ENCODE measurements at places on chromosomes 7 and 10.

GRCh38 chr7:100888291-100888987, 1.1 kb downstream of the UFSP1 start:
- DNase-seq: no peak

- no peak for DNase-seq
These were observed 63.7 kb upstream of the BAIAP2L1 start for GRCh38 chr7:98464558-98464940.

GRCh38 chr10:127991543-127992255, 84.8 kb downstream of the PTPRE start:
- no peak for DNase-seq

DNA sequence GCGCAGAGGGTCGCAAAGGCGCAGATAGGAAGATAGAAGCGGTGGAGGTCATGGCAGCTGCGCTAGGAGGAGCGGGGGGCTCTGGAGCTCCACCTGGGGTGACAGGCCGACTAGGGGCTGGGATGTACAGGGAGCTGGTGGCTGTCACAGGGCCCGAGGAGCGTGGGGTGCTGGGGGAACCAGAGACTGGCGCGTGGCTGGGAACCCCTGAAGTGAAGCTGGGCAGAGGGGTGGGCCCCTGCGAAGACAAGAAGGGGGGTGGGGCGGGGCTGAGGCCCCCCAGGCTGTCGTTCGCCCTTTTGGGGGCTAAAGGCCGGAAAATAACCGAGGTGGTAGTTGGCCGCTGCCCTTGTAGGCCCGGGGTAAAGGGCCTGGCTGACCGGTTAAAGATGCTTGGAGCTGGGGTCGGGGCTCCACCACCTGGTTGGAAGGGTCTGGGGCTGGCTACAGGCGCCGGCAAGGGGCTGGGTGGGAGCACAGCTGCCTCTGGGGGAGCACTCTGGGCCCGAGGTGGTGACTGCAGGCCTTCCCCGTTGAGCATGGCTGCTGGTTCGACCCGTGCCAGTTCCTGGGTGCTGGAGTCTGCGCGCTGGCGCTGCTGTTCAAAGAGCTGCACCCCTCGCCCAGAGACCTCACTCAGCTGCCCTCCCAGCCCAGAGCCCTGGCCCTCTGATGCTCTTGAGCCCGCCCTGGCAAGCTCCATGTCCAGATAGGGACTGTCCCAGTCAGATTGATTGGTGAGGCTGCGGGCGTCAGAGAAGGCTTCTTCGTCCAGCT, 6.8 kb upstream of the MYOZ1 start:
- no peak for DNase-seq

- DNase-seq: no peak
These were observed 38.6 kb downstream of the HACD1 start for GRCh38 chr10:17578603-17579002.

DNA sequence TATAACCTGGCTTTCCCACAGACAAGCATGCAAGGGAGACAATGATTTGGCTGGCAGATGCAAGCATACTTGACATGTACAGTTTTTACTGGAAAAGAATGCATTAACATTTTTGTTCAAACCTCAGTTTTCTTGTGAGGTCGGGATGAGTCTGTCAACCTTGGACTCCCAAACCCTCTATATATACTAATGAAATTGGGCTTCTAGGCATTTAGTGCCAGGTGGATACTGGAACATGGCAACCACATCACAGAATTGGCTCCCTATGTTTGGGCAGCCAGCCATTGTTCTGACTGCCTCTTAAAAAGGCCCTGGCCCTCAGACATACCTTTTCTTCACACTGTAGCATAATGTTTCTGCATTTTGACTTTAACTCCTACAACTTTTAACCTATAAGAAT, 39.1 kb downstream of the CDK6 start:
- no peak for DNase-seq

- no peak for DNase-seq
These were observed 148.4 kb upstream of the STEAP1 start for GRCh38 chr7:90005836-90006235.

DNA sequence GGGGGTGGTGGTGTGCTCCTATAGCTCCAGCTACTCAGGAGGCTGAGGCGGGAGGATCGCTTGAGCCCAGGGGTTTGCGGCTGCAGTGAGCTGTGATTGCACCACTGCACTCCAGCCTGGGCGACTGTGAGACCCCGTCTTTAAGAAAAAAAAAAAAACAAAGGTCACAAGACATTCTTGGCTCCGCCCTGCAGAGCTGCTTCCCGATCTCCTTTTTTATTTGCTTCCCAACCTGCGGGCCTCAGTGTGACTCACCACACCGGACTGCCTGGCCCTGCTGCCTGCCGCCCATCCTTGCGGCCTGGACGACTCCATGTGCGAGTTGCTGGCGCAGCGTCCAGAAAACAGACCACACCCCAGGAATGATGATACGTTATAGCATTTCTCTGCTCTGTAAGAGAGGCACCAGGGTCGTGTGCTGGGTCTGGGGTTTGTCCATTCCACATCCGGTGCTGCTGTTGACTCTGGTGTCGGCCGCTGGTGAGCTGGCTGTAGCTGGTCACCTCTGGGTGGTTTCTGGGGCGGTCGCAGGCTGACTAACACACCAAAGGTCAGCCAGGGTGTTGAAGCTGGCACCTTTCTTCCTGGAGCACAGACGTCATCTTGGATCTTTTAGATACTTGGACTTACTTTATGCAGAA, 123.6 kb downstream of the TCF7L2 start:
- DNase-seq: no peak

DNA sequence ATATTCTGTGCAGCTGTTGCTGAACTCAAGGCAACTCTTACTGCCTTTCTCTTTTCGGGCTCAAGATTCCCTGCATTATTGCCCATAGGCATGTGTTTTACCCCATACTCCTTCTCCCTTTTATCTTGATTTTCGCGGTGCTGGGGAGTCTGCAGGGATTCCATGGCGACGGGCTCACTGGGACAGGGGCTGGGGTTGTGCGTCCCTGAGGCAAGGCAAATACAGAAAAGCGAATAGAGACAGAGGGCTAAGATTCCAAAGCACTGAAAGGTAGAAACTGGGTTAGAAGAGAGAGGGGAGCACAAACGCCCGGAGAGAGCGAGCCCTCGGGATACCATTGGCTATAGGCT, 519 bp upstream of the RPP38 start:
- DNase-seq: no peak

GRCh38 chr7:131124867-131125266, 202.8 kb upstream of the MKLN1 start:
- no peak for DNase-seq

DNA sequence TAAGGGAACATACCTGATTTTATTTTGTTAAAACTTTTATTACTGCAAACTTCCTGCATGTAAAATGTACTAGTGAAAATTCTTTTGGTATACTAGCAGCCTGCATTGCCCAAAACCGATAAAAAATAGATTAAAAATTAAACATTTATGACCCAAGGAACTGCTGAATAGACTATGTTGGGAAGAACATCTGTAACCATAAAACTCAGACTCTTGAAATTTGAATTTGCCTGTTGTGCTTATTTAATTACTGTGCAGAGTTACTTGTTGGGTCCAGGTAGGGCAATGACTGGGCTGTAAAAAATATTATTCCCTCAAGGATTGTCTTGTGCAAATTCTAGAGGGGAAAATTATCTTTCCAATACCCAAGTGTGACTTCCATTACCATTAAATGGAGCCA, 193.5 kb upstream of the PITRM1 start:
- DNase-seq: no peak

- DNase-seq: no peak
These were observed 91.5 kb downstream of the GSDME start for GRCh38 chr7:24665564-24666294.

- no peak for DNase-seq
These were observed 14.4 kb upstream of the TNRC18 start for GRCh38 chr7:5437987-5438386.

GRCh38 chr7:135320268-135320667, 86.6 kb downstream of the STRA8 start:
- DNase-seq: no peak

DNA sequence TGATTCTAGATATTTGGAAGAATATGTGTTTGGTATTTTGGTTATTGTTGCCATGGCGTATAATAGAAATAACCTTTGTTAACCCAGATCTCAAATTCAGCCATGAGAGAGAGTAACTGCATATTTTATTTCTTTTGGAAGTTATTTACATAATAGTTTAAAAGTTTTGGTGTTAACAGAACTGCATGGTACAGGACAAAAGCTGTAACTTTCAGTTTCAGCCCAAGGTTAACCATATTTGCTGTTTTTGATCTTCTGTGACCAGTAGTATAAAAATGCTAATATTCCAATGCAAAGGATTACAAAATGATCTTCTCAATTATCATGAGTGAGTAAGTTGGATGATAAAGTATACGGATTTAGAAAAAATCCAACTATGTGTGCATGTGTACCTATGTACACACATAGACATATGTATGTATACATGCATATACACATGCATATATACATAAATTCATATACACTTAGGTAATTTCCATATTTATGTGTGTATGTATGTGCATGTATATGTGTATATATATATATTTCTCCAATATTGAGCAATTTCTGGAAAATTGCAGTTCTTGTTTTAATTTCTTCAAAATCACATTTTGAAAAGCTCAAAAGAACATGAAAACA, 38.0 kb upstream of the PIP4K2A start:
- no peak for DNase-seq

DNA sequence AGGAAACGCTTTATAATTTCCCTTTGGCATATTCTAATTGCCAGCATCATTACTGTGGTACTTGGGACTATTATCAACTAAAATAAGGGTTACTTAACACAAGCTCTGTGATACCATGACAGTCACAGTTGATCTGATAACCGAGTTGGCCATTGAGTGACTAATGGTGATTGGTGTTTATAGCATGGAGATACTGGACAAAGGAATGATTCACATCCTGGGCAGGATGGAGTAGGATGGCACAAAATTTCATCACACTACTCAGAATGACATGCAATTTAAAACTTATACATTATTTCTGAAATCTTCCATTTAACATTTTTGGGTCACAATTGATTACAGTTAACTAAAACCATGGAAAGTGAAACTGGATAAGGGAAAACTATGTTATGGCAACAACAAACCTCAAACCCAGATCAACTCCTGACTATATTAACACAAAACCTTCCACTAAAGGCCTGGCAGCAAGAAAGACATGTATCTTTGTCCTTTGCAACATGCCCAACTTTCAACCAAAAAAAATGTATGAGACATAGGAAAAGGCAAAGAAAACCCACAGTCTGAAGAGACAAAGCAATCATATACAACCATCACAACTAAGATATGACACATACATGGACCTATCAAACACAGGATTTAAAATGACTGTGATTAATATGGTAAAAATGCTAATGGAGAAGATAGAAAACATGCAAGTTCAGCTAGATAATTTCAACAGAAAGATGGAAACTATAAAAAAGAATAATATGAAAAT, 208.5 kb upstream of the NRP1 start:
- DNase-seq: no peak

GRCh38 chr7:82975811-82976468, 186.7 kb downstream of the PCLO start:
- no peak for DNase-seq

DNA sequence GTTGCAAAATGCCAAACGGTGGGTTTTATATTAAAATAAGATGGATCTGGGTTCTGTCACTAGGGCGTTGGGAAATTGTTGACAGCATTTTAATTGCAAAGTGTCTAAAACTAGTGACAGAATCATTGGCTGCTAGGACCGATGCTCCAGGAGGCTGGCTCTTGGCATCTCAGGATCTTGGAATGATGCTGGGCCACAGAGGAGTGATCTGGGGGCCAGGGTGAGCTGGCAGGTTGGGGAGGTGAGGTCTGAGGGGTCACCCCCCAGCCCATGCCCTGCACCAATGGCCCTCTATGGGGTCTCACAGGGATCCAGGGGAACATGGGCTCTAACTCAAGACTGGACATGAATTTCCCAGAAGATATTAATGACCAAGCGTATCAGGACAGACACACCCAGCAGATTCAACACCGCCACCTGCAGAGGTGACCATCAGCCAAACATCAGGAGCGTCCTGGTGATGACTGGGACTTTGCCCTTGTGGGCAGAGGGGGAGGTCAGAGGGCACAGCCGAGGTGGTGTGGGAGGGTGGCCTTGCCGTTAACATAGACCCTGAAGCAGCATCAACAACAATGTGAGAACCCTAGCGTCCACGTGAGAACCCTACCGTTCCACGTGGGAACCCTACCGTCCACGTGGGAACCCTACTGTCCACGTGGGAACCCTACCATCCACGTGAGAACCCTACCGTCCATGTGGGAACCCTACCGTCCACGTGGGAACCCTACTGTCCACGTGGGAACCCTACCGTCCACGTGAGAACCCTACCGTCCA, 89.0 kb upstream of the PPP2R2D start:
- DNase-seq: no peak

DNA sequence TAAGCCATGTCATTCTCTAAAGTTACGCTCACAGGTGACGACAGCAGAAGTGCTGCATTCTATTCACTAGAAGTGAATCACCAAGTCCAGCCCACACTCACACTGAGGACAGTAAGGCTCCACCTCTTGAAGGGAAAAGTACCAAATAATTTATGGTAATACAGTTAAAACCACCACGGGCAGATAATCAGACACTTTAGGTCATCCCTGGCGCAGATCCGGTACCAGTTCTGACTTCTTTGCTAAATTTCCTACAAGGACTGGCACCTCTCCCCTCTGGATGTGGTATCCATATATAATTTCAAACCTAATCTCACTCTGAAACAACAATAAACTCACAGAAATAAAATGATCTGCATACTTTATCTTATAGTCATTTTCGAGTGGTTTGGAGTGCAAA, 954.7 kb upstream of the GHITM start:
- DNase-seq: no peak

DNA sequence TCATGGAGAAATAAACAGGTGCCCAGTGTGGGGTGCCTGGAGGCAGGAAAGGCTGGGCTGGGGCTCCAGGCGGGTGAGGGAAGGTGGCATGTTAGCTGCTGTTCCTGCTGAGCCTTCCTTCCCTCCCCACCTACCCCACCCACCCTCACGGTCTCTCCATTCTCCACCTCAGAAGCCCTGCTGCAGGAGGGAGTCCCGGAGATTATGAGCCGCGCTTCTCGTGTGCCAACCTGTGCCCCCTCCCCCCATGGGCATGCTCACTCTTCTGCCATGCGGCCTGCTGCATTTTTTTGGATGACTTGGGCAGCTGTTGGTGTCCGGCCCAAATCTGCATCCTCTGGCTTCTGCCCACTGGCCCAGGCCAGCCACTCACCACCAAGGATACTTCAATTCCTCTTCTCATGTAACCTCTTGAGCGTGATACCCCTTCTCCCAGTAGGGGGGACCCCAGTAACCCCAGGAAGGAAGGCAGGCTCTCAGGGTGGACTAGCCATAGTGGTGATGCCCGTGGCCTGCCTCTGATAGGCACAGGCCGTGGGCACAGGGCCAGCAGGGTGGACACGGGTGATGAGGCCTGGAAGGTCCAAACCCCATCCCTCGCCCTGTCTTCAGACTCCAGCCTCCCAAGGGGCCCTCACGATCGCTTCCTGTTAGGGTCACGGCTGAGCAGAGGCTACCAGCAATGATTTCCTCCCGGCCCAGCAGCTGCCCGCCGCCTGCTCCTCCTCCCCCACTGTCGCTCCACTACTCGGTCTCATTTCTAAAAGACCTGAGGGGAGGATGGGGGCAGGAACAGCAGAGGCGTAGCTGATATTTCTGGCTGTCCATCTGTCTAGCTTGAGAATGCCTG, 27.8 kb downstream of the UNC5B start:
- DNase-seq: no peak

GRCh38 chr10:100824886-100825285, 79.5 kb downstream of the PAX2 start:
- no peak for DNase-seq

GRCh38 chr7:21169667-21170580, 258.0 kb upstream of the SP4 start:
- DNase-seq: no peak

GRCh38 chr7:4681886-4682620, at the start of gene FOXK1:
Gene FOXK1, plus strand, starts transcription at chr7:4682295. Its CDS starts 14 bp downstream, at chr7:4682309.
- peak; percentile 68 for DNase-seq

GRCh38 chr7:84746353-84746752, 440.5 kb downstream of the SEMA3D start:
- DNase-seq: no peak
